ENCODE measurements at places on chromosomes 2 and 18.

GRCh38 chr18:76672627-76673026, 149.7 kb upstream of the ZNF236 start:
- DNase-seq, result no peak

GRCh38 chr2:194610297-194610696, 1046.7 kb upstream of the SLC39A10 start:
- DNase-seq, result no peak

GRCh38 chr2:207805566-207806226, 36.0 kb upstream of the FZD5 start:
- no peak for DNase-seq

- DNase-seq, result no peak
These were observed 14.8 kb upstream of the GLI2 start for GRCh38 chr2:120720746-120721375.

DNA sequence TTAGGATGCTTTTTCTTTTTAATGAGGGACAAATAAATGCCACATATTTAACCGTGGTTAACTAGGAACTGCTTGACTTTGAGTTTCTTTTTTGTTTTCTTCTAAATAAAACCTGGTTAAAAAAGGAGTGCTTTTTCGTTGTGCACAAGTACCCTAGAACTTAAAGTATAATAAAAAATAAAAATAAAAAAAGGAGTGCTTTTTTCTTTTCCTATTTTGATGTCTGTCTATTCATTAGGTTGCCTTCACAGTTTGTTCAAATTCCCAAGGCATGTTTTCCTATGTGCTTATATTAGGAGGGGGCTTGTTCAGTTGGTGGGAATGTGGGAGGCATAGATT, 4.4 kb downstream of the FOSL2 start:
- no peak for DNase-seq
